IPS DF 6.9 (cell line): ENCODE measurements at places on chromosomes 5 and 9.

DNA sequence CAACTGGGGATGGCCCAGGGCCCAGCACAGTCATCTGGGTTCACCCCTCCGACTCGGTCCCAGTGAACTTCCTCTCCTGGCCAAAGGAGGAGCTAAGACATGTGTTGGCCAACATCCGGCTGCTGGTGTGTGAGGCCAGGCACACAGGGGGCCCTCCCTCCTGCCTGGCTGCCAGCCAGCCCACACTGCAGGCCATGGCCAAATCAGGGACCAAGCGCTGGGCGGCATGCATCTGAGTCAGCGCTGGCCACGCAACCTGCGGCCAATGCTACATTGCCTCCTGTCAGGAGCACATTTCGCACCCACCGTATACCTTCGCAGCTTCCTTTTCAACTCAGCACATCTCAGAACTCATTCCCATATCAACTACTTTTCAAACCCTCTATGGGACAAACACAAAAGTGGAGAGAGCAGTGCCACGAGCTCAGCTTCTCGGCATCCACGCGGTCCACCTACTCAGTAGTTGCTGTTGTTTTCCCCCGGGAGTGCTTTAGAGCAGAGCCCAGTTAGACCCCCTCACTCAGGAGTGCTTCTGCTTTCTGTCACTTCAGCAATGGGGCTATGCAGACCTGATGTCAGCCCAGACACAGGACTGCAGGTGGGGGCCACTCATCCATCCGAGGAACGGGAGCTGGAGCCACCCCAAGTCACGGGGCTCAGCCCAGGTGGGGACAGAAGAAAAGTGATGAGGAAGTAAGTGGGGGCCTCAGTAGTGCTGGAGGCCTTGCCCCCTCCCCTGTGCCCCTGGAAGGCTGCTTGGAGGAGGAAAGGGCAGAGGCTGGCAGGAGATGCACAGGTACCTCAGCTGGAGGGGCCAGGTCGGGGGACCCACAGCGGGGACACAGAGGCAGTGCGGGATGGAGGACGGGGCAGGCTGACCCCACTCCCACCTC lies 13.9 kb downstream of the NINJ1 start:
- DNase-seq = no peak

DNA sequence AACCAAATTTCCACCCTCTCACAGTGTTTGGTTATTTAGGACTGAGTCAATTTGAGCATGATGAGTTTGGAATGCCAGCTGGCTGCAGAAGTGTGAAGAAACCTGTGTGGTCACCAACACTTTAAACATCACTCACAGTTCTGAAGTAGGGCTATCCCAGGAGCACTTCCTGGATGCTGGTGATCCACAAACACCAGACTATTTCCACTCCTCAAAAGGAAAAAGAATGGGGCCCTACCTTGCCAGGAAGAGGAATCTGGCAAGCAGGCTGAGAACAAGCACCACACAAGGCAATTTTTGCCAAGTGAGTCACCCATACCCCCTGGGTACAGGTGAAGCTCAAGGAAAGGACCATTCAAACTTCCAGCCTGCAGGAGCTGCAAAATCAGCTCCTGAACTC lies 294.2 kb upstream of the PTGER4 start:
- DNase-seq = peak; percentile 5

- DNase-seq = no peak
Observed at GRCh38 chr5:132776938-132777208, 166 bp downstream of the SEPTIN8 start.

DNA sequence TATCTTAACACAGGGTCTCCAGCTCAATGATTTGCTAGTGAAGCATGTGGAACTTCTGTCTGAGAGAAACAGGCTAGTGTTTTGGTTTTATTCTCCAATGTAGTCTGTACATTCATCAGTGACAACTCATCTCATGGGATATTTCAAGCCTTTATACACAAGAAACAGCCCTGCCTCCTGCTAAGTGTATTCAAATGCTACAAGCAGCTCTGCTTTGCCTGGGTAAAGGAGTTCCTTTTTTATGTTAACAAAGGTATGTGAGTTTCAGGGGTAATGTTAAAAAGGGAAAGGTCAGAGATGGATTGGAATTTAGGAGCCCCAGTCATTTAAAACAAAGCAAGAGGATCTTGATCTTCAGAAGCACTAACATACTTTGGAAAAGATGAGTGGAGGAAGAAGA lies 498.7 kb downstream of the ISL1 start:
- DNase-seq = peak; percentile 47

GRCh38 chr5:62256161-62257019 lies 49.6 kb upstream of the KIF2A start:
- no peak for DNase-seq

- no peak for DNase-seq
Observed at GRCh38 chr5:24749701-24750100, 104.9 kb upstream of the CDH10 start.

DNA sequence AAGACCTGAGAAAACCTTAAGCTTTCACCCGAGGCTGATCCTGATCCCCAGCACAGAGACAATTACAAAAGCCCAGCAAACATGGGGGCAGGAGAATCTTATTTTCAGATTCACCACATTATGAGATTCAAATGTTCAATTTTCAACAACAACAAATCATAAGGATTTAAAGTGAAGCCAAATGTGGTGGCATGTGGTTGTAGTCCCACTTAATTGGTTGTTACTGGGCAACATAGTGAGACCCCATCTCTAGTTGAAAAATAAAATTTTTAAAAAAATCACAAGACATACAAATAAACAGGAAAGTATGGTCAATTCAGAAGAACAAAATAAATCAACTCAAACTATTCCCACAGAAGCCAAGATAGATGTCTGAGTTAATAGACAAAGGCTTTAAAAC lies 3.9 kb upstream of the RABGAP1 start:
- DNase-seq = no peak

GRCh38 chr9:111381006-111381405 lies 51.0 kb upstream of the OR2K2 start:
- no peak for DNase-seq

DNA sequence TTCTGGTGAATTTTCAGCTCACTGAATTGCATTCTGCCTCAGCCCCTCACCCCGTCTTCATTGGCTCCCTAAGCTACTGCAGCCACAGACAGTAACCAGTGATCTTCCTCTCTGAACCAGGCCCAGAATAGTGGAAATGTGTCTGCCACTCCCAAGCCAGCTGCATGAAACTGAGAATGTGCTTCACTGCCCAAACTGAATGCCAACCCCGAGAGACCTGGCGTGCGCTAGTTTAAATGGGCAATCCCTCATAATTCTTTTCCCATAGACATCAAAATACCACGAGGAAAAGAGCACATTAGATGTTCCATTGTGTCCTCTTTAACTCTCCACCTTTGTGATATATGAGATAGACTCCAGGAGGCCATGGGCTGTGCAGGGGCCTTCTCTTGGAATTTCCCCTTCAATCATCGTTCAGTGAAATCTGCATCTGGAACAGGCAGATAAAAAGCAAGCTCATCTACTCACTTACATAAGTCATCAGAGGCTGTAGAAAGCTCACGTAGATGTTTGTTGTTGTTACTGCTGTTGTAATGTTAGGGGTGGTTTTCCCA lies 320.2 kb downstream of the NFIB start:
- no peak for DNase-seq

GRCh38 chr5:83496626-83497025 lies 25.1 kb downstream of the VCAN start:
- no peak for DNase-seq
